ENCODE measurements at places on chromosomes 16 and 17.

DNA sequence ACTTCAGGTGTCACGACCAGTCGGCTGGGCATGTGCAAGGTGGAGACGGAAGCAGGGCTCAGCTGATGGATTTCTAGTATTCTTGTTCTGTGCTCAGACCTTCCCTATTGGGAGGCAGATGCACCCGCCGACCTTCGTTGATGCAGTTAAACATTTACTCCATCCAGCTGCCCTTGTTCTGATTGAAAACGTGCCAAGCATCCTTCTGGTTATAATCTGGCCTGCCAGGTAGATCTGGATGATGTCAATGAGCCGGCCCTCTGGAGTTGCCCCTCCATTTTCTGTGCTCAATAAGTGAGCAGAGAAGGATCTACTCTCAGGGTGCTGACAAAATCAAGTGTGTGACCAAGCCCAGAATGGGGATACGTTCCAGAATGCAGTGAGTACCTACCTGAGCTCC, 38.3 kb downstream of the CCDC182 start:
- no peak for DNase-seq

DNA sequence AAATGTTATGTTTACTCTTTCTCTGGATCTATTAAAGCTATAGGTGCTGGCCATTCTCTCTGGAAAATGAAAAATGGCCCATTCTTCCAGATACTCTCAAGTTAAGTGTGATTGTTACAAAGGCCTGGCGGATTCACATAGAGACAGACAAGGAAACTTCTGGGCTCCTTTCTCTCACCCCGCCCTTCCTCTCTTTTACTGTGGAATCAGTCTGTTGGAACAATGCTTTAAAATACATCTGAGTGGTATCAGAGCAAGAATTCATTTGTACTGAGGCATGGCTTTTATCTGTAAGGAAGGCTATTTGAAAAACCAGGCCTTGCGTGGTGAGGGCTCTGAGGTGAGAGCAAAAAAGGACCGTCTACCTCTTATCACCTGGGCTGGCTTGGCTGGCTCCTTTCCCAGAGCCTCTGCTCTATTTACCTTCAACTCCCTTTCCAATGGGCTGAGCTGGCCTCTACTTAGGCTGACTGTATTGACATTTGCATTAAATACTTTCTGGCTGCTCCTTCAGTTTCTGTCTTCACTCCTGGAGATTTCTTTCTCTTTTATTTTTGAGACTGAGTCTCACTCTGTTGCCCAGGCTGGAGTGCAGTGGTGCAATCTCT, 274.0 kb downstream of the PHKB start:
- DNase-seq: no peak

DNA sequence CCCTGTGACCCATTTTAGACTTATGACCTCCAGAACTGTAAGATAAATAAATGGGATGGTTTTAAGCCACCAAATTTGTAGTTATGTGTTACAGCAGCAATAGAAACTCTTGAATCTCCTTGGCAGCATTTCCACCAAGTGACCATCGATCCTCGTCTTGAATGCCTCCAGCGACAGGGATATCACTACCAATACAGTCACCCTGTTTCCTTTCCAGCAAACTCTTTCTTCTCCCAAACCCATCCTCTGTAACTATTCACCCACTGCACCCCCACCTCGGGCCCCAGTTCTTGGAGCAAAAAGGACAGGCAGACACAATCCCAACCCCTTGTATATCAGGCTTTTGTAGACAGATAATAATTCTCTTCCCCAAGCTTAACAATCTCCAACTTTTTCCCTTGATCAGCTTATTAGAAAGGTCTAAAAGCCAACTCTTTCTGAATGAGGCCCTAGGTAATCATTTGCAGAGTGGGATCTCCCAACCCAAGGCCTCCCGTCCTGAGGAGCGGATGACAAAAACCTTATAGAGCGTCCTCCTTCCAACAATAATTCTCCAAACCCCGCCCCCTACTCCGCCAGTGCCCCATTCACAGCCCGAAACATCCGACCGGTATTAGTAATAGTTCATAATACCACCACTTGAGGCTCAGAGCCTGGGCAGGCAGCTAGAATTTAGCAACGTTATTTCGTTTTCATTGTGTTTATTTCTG, 14.7 kb upstream of the PLLP start:
- DNase-seq: no peak

- DNase-seq: no peak
These were observed 17.6 kb downstream of the MAPK8IP3 start for GRCh38 chr16:1723450-1724147.

- no peak for DNase-seq
These were observed 17.7 kb downstream of the NAA60 start for GRCh38 chr16:3461151-3461550.

DNA sequence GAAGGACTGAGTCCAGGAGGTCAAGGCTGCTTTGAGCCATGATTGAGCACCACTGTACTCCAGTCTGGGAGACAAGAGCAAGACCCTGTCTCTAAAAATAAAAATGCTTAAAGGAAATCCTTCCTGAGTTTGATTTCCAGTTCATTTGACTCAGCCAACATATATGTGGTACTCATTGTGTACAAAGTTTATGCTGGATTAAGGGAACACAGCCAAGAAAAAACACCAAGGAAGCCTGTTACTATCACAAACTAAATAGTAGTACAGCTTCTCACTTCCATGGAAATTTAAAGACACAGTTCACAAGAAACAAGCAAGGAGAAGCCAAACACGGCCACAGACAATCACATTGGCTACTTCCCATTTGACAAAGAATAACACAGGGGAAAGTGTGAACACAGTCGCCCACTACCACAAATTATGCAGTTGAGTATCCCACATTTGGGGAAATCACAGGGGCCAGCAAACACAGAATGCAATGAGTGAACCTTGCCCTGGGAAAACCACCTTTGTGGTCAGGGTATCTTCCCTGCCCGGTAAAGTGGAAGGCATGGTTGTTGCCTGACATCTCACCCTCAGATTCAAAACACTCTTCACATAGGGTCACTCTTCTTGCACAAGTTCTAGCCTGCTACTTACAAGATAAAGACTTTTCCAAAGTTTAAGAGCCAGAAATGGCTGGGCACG, 14.5 kb downstream of the TEX14 start:
- no peak for DNase-seq

GRCh38 chr16:48384520-48385252, 527 bp downstream of the SIAH1 start:
- peak; percentile 80 for DNase-seq

- no peak for DNase-seq
These were observed 356.8 kb downstream of the SEC14L1 start for GRCh38 chr17:77497578-77497934.

DNA sequence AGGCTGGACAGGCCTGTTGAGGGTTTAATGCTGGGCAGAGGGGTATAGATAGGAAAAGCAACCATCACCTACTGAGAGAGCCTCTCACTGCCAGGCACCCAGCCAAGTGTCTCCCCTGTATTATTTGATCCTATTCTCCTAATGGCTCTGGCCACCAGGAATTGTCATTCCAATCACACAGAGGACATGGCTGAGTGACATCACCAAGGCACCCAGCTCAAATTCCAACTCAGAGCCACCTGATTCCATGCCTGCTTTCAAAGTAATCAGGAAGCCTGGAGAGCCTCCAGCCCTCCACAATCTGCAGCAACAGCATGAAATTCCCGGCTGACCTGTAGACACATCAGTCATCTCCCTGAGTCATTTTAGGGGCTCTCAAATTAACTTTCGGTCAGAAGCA, 368.9 kb upstream of the C16orf82 start:
- no peak for DNase-seq

- DNase-seq: no peak
These were observed 27.9 kb upstream of the PMFBP1 start for GRCh38 chr16:72199761-72200337.

DNA sequence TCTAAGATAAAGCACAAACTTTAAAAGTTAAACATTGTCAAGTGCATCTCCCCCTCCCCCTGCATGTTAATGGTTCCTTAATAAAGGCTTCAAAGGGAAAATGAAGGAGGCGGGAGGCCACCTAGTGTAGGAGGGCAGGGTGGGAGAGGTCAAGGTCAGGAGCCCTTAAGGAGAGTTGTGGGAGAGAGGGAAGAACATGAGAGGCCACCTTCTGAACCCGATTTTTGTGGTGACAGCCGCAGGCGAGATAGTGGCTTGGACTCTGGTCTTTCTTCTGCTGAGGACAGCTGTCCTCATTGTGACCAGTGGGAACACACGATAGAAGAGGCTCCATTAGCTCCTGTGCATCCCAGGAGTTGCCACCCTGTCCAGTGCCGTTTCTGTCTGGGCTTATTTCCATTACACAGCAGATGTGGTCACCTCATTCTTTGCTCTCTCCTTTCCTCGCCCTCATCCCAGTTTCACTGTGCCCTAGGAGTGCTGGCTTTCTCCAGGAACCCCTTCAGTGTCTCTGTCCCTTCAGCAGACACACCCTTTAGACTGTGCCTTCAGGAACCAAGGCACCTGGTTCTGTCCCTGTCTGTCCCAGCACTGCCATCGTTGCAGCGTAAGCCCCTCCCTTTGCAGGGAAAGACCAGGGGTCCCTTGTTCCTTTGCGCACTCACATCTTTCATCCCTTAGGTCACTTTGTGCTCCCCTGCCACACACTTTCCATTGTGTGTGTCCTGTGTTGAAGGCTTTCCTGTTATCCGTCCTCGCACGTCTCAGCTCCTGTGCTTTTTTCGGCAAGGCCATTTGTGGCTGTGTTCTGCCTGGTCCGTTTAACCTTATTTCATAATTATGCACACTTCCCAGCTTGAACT, 7.5 kb downstream of the SEC14L1 start:
- DNase-seq: no peak

GRCh38 chr16:87198328-87198832, 118.8 kb downstream of the C16orf95 start:
- no peak for DNase-seq

GRCh38 chr17:5897275-5897911, 172.8 kb upstream of the WSCD1 start:
- DNase-seq: no peak

GRCh38 chr16:65833171-65833871, 533.2 kb upstream of the CDH5 start:
- no peak for DNase-seq

GRCh38 chr17:61402978-61403800, 3.5 kb downstream of the TBX2 start:
- DNase-seq: no peak

DNA sequence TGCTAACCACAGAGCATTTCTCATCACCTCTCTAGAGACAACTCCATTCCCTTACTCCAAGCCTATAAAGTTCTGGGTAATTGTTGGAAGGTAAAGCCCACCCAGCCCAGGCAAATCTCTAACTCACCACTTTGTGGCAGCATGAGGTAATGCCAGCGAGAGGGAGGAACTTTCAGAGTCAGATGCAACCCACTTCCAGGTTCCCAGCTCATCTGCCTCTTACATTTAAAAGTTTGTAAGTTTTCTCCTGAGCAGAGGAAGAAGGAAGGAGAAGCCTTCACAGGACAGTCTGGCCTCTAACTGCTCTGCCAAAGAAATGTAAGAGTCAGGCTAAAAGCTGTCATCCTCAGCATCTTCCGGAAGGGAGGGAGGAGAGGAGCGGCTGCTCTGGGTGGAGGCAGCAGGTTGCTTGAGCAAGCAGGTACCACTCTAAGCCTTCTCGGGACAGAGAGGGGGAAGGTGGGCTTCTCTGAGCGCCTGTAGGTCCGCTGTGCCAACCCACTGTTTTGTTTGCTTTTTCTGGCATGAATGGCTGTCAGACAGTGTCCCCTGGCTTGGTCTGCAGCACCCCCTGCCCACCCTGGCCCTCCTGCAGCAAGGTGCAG, 1.0 kb downstream of the ZNF319 start:
- no peak for DNase-seq

GRCh38 chr17:65190467-65191097, 53.4 kb downstream of the RGS9 start:
- no peak for DNase-seq

DNA sequence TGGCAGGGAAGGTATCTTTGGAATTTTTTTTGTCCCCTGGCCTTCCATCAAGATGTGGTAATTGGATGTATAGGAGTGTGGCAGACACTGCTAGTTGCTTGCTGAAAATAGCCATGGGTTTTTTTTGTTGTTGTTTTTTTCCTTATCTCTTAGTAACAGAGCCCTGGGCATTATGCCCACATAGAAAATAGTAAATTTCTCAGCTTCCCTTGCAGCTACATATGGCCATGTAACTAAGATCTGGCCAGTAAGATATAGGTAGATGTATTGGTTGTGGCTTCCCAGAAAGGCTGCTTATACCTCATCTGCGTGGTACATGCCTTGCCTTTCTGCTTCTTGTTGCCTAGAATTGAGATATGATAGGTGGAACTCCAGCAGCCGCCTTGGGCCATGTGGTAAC, 349.9 kb downstream of the CPPED1 start:
- DNase-seq: no peak

- no peak for DNase-seq
These were observed 120.5 kb downstream of the CCT6B start for GRCh38 chr17:34840750-34841149.

GRCh38 chr17:43140396-43141332, 15.5 kb upstream of the BRCA1 start:
- no peak for DNase-seq

DNA sequence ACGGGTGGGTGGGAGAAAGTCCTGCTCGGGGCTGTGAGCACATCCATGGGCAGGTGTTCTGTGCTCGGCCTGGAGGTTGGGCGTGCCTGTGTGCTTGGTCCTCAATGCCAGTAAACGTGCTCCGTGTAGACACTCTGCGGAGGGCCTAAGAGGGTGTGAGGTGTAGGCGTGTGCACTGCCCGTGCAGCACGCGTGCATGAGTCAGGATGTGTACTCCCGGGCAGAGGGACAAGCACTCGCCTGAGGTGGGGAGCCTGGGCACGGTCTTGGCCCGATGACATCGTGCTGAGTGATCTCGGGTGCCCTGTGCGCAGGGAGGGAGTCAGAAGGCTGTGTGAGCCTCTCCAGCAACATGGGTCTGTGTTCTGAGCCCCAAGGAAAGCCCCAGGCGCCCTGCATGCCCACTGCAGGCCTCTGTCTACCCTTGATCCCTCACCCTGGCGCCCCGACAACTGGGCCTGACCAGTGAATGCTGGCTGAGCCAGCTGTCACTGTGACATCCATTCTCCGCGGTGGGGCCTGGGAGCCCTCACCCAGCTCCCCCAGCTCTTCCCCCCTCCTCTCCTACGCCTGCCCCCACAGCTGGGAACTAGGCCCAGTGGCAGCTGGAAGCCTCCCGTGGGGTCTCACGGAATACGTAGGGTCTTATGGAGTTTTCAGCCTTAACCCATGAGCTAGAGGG, 23.5 kb upstream of the NXPH3 start:
- no peak for DNase-seq

- no peak for DNase-seq
These were observed 18.8 kb downstream of the TOM1L1 start for GRCh38 chr17:54919425-54919824.

DNA sequence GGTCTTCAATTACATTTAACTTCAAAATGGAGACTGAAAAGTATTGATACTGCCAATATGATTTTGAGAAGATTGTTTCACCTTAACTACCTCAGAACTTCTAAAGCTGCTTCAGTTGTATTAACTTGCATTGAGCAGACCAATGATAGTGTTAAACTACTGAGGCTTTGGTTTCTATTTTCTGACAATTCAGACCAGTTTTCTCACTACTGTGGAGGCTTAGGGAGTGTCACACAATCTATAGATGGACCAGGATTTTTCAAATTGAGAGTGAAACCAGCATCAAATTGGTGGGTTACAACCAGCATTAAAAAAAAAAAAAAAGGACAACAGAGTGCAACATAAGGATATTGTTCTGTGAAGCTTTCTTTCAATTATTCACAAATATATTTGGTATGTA, 21.2 kb downstream of the COG1 start:
- DNase-seq: no peak
